ENCODE measurements at places on chromosomes 12 and 14.

GRCh38 chr14:61559641-61560201 is 135.6 kb upstream of the HIF1A start:
- no peak for DNase-seq

DNA sequence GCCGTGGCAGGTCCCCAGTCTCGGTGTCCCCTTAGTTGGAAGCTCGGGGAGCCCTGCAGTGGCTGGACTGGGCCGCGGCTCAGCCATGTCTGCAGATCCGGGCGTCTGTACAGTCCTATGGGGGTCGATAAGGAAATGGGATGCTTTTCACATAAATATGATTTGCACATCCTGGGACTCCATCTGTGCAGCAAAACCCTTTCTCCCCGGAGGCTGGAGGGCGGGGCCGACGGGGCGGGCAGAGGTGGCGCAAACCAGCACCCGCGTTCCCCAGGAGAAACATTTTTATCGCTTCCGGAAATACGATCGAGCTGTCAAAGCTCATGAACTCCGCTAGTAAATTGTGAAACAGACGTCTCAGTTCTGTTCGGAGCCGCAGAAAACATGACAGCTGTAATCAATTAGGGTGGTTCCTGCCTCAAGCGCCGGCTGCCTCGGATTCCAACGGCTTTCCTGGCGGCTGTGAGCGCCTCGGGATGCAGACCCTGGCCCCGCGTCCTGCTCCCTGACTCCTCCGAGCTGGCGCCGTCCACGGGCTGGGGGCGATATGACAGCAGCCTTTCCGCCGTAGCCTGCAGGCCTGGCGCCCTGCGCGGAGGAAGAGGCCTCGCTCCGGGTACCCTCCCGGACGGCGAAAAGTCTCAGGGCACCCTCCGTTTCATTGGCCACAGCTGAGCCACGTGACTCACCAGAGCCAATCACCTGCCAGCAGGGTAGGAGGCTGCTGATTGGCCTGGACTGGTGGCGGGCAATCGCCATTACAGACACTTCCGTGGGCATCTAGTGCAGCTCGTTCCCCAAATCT is 23.0 kb downstream of the DIO3 start:
- DNase-seq, result peak; percentile 81

DNA sequence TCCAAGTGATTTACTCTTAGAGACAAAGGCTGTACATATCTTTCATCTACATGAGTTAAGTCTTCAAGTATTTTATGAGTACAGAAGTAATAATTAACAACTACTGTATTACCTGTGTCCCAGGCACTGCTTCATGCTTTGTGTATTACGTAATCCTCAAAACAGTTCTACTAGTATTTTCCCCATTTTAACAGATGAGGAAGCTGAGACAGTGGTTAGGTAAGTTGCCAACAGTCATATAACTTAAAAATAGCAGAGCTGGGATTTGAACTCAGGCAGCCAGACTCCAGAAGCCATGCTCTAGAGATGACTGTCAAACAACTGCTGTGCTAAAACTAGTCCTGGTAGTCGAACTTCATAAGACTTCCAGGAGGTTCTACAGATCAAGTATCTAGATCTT is 10.7 kb downstream of the TRMT5 start:
- no peak for DNase-seq

DNA sequence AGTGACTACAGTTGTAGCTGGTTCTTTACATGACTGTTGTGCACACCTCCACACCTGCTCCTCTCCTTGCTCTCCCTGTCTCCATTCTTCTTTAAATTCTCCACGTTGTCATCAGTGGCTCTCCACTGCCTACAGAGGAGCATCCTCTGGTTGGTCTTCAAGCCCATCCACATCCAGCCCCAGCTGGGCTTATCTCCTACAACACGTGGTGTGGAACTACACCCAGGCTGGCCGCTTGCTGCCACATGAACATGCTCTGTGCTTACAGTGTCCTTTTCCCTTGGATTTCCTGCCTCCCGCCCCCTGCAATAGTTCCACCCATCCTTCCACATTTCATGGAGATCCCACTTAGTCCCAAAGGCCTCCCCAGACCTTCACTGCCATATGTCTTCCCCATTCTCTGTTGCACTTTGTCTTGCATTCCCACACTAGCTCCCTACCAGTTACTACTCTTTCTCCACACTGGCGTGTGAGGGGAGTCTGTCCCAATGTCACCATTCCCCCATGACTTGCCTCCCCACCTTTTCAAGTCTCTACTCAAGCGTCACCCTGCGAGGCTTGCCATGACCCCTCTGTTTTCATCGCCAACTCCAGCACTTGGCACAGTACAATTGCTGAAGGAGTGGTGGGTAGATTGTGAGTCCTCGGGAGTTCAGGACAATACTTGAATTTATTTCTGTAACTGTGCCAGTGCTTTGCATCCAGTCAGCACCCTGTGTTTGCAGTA is 9.8 kb upstream of the MCRS1 start:
- DNase-seq, result no peak

DNA sequence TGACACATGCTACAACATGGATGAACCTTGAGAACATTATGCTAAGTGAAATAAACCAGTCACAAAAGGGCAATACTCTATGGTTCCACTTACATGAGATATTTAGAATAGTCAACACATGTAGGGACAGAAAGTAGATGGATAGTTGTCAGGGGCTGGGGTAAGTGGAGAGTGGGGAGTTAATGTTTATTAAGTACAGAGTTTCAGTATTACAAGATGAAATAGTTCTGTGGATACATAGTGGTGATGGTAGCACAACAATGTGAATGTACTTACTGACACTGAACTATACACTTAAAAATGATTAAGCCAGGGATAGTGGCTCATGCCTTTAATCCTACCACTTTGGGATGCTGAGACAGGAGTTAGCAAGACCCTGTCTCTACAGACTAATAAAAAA is 8.7 kb downstream of the NUP107 start:
- DNase-seq, result no peak

DNA sequence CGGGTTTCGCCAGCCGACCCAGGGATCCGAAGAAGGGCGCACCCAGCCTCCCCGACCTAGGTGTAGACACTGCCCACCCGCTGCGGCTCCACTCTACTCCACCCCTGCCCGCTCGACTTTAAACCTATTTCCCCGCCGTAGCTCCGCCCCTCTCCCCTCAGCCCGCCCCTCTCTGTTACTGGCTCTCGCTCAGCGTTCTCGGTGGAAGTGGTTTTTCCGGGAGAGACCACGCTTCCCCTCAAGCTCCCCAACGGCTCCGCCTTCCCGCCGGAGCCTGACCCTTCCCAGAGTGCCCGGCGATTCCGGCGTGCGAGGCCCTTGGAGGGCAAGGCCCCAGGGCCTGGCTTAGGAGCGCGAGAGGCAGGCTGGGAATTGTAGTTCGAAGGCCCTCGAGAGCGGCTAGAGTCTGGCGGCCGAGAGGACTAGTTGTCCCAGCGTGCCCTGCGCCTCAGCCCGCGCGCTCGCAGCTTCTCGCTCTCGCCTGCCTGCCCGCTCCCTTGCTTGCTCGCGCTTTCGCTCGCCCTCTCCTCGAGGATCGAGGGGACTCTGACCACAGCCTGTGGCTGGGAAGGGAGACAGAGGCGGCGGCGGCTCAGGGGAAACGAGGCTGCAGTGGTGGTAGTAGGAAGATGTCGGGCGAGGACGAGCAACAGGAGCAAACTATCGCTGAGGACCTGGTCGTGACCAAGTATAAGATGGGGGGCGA is at the start of gene PA2G4:
Gene PA2G4, plus strand, starts transcription at position 451 of the 706 bp plus-strand sequence. Its CDS starts 179 bp downstream, at position 630.
- DNase-seq, result peak; percentile 99

- no peak for DNase-seq
Observed at GRCh38 chr12:127239781-127240180, 1027.2 kb upstream of the TMEM132C start.

- no peak for DNase-seq
Observed at GRCh38 chr12:53714004-53714403, 13.2 kb downstream of the CALCOCO1 start.

GRCh38 chr12:23831739-23832138 is 117.7 kb downstream of the SOX5 start:
- DNase-seq, result no peak

DNA sequence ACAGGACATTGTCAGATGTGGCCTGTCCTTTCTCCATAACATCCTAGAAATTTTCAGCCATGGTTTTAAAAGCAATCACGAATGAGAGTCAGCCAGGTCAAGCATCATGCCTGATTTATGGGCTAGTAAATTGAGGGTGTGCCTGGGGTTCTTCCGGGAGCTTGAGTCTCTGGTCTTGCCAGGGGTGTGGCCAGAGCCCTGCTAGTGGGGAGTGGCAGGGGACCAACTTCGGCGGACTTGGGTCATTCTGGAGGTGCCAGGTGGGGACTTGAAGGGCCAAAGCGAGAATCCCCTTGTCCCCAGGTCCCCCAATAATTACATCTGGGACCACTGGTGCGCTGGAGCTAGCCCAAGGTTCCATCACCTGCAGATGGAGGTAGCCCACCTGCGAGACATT is 5.7 kb downstream of the OTUB2 start:
- no peak for DNase-seq

- DNase-seq, result peak; percentile 95
Observed at GRCh38 chr14:58082491-58083098, 69.4 kb downstream of the ARMH4 start.

GRCh38 chr14:102028733-102029132 is 58.1 kb downstream of the HSP90AA1 start:
- DNase-seq, result peak; percentile 75

DNA sequence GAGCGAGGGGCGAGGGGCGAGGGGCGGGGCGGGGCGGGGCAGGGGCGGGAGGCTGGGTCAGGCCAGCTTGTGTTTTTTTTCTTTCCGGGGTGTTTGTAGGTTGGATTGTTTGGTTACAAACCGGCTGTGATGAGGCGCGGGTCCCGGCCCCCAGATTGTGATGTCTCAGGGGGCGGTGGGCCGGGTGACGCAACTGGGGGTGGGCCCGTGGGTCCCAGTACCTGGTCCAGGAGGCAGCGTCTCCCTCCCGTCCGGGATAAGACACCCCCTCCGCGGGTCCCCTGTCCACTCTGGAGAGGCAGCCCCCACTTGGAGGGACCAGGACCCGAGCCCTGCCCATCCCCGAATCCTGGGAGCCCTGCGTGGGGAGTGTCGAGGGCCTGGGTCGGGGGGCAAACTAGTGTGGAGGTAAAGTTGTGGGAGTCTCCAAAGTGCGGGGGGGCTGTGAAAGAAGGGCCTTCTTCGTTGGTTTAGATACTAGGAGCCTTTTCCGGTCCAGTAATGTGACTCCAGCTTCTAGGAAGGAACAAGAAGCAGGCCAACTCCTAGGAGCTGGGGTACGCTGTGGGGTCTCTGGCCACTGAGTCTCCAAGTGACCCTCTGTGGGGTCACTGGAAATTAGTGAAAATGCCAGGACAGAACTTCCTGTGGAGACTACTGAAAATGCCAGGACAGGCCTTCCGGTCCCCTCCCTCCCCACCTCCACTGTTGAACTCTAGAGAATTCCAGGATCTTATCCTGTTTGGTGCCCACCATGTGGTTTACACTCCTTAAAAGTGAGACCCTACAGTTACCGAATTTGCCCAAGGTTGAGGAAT is 579 bp upstream of the CLMN start:
- DNase-seq, result no peak

DNA sequence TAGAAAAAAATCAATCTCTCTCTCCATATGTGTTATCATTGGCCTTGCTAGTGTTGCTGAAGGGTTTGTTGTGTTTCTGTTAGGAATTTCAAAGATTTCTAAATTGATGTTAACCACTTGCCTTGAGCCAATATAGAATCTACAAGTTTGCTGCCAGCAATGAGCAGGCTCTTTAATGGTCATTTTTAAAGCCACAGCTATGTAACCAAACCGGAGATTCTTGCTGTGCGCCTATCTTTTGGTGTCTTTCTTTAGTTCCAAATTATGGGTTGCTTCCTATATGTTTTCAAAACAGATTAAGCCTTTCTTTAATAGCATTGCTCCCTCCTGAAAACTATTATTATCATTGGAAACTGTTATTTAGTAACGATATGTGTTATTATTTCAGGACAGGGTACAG is 545.7 kb downstream of the DIO2 start:
- DNase-seq, result no peak

DNA sequence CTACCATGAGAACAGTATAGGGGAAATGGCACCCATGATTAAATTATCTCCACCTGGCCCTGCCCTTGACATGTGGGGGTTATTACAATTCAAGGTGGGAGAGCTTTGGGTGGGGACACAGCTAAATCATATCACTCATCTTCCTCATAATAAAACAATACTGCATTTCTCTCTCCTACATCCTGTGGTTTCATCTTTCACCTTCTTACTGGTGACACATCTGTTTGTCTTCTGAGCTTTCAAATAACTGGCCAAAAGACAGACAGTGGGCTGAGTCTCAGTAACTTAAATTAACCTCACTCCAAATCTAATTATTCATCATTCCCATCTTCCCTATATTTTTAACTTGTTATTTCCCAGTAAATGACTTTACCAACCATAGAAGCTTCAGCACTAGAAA is 729.7 kb upstream of the USP15 start:
- DNase-seq, result no peak

DNA sequence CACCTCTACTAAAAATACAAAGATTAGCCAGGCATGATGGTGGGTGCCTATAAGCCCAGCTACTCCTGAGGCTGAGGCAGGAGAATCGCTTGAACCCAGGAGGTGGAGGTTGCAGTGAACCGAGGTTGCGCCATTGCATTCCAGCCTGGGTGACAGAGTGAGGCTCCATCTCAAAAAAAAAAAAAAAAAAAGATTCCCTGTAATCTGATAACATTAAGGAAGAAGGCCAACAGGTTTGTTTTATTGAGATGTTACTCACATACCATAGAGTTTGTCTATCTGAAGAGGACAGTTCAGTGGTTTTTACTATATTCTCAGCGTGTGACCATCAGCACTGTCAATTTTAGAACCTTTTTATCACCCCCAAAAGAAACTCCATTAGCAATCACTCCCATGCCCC is 37.5 kb downstream of the TSPAN9 start:
- no peak for DNase-seq

DNA sequence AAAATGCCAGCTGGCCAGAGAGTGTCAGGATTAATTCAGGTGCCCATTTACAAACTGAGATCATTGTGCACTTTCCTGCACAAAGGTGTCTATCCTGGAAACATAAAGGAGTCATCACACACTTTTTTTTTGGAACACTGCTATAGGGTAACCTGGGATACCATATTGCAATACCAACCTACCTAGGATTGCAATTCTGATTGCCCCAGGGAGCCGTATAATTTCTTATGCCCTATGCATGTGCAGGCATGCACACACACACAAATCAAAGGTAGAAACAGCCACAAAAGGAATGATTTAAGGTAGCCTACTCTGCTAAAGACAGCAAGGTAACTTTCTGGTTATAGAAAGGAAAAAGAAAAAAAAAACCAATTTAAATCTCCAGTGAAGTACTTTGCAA is 285.3 kb upstream of the KITLG start:
- DNase-seq, result no peak

- DNase-seq, result no peak
Observed at GRCh38 chr14:53408175-53408879, 255.2 kb upstream of the DDHD1 start.
